Activated T-helper 1 cell treated with Interleukin-2 at 50 U/mL for 16 hours (primary cell): ENCODE measurements at places on chromosomes 5 and 9.

DNA sequence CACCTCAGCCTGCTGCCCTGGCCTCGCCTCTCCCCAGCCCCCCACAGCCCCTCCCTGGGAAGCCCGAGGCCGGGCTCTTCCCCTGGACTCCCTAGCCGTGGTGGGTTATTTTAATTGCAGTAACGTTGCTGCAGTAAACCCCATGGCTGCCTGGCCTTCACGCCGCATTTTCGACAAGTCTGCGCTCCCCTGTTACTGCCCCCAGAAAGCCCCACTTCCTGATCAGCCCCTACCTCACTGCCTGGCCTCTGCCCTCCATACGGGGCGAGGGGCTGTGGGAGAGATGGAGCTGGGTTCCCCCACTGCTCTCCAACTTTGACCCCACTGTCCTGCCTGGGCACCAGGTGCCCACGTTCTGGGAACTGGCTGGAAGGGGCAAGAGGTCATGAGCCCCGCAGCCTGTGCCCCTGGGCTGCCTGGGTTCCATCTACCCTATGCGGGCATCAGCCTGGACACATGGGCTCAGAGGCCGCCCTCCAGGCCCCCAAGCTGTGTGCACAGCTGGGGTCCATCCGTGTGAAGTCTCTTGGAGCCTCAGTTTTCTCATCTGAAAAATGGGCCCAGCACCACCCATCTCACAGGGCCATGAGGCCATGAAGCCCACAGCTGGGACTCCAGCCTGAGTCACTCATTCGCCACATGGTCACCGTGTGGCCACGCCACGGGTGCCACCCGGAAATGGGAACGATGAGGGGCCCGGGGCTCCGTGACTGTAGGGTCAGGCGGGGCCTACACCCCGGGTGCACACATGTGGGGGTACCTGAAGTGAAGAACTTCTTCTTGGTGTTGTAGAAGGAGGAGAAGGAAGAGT, 11.5 kb downstream of the EGFL7 start:
- DNase-seq: no peak

GRCh38 chr9:2000314-2000713, 14.8 kb upstream of the SMARCA2 start:
- no peak for DNase-seq

DNA sequence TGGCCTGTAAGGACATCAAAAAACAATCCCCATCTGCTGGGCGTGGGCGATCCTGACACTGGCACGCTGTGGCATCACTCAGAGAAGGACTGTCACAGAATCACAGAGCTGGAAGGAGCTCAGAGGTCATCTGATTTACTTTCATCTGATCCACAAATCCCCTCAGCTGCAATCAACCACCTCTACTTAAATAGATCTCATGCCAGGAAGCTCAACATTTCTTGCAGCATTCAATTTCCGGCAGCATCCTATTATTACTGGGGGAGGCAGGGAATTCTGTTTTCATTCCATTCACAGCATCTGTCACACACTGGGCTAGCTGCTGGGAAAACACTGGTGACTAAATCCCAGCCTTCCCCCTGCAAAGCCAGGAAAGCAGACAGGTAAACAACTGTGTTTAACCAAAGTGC, 38.3 kb downstream of the RETREG1 start:
- DNase-seq: no peak

DNA sequence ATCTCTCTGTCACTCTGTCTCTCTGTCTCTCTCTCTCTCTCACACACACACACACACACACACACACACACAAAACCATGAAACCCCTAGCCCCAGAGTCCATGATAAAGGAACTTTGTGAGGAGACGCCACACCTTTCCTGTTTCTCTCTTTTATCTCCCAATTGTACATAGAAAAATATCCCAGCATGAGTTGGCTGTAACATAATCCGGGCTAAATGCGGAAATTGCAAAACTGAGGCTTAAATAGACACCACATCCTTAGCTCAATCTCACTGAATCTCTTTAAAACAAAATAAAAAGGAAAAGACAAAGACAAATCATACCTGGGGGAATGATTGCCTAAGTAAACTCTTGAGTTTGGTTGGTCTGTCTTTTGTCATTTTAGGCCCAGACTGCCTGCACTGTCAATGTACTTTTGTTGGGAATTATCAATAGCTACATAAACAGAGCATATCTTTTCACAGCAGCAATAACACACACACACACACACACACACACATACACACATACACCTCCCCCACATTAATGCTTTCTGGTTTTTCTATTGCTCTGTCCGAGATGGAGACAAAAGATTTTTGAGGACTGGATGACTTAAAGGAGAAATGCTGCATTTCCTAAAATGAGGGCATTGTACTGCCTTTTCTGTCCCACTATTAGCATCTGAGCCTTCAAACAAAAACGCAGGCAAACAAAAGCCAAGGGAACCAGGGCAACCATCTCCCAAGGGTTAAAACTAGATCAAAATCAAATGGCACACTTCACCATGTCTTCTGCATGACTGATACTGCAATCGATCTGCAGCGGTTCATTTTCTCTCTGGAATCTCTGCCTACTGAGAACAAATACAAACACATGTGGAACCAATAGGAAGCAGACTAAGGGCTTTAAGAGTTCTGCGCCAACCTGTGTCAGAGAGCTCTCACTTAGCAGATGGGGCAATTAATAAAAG, 321.5 kb downstream of the NFIB start:
- no peak for DNase-seq

DNA sequence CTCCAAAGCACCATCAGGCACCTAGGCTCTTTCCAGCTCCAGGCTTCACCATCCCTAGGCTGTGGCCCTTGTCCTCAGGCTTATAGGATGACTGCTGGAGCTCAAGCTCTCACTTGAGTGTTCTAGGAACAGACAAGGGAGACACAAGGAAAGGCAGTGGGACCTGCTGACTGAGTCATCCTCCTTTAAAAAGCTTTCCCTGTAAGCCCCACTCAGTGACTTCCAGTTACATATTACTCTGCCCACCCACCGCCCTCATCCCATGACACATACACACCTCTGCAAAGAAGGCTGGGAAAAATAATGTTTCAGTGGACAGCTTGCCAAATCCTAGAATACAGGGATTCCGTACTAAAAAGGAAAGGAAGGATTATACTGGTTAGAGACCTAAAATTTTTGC, 154.2 kb upstream of the ZNF366 start:
- no peak for DNase-seq

- no peak for DNase-seq
These were observed 15.0 kb upstream of the IL31RA start for GRCh38 chr5:55836191-55836590.
